Stimulated activated CD8-positive, alpha-beta memory T cell treated with anti-CD3 and anti-CD28 coated beads, Interleukin-12 subunit alpha, Interleukin-12 subunit beta, amount 100 ng/mL, for 4 hours (primary cell): ENCODE measurements at places on chromosomes 1 and 21.
A peak's percentile ranks its signal among the peaks of the same experiment; 100 is the strongest.

DNA sequence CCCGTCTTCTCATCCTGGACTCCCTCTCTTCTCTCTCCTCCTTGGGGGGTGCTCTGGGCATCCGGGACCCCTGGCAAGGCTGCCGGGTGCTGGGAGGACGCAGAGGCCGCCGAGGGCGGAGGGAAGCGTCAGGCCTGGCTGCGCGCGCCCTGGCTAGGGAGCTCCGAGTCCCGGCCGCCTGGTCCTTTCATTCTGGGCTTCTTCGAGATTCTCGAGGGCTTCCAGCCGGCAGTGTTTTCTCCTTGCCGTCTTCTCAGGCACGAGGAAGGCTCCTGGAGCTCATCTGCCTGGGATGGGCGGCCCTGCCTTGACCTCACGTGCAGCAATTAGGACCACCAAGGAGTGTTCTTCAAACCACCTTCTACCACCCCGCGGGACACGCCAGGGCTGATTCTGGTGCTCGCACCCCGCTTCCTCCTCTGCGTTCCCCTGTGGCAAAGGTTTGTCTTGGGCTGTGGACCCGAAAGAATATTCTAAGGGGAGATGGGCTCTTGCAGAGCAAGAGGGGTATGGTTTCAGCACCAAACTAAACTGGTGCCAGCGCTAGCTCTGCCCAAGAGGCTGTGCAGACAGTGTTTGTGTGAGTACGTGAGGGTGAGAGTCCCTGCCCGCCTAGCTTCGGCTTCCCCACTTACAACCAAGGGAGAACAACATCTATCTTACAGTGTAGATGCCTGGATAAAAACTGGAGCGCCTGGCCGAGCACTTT, 36.5 kb downstream of the PIK3CD start:
- DNase-seq = no peak

GRCh38 chr1:43067977-43068751, 103.9 kb downstream of the EBNA1BP2 start:
- no peak for DNase-seq

GRCh38 chr1:28517649-28517999, 11.8 kb downstream of the RCC1 start:
- DNase-seq = no peak

GRCh38 chr21:16522548-16522947, 792.8 kb downstream of the USP25 start:
- DNase-seq = no peak

GRCh38 chr1:9549955-9550546, 10.8 kb downstream of the SLC25A33 start:
- DNase-seq = no peak

GRCh38 chr1:184197831-184198230, 146.3 kb downstream of the TSEN15 start:
- DNase-seq = no peak

DNA sequence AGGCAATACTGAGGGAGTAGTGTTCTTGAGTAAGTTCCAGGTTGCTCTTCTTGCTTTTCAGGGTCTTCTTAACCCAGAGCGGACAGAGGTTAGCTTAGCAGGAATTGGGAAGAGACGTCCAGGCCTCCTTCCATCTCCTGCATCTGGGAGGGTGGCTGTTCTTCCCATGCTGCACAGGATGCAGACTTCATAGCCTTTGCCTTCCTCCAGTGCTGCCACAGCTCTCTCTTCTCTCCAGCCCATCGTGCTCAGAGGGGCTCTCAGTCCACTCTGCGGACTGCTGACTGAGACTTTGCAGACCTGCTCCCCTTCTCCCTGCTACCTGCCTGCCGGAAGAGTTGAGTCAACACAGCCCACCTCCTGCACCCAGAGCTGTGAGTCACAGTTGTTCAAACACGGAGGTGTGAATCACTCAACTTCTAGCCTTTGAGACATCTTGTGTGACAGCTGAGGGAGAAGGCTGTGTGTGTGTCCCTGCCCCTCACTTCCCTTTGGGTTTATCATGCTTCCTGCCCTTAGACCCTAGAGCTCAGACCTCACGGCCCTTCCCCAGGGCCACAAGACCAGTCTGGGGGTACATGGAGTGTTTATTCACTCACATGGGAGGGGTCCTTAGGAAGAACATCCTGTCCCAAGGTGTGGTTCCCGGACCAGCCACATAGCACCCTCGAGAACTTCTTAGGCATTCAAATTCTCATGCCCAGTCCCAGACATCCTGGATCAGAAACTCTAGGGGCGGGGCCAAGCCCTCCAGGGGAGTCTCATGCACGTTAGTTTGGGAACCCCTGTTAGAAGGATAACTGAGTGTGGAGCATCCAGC, 158.3 kb upstream of the CACNA1E start:
- DNase-seq = peak; percentile 39

- no peak for DNase-seq
Measured at GRCh38 chr21:43320526-43320925, 106.4 kb downstream of the SIK1 start.

- DNase-seq = no peak
Measured at GRCh38 chr1:59409549-59409948, 112.7 kb downstream of the FGGY start.

- DNase-seq = peak; percentile 76
Measured at GRCh38 chr1:51990478-51990965, at the start of gene RAB3B. Gene RAB3B (minus strand): TSS chr1:51990700. CDS start chr1:51977117, 13,583 bp downstream.
